ENCODE measurements at places on chromosomes 4 and X.
A peak's percentile ranks its signal among the peaks of the same experiment; 100 is the strongest.

GRCh38 chr4:86924811-86925210 lies 10.0 kb upstream of the AFF1 start:
- no peak for DNase-seq

DNA sequence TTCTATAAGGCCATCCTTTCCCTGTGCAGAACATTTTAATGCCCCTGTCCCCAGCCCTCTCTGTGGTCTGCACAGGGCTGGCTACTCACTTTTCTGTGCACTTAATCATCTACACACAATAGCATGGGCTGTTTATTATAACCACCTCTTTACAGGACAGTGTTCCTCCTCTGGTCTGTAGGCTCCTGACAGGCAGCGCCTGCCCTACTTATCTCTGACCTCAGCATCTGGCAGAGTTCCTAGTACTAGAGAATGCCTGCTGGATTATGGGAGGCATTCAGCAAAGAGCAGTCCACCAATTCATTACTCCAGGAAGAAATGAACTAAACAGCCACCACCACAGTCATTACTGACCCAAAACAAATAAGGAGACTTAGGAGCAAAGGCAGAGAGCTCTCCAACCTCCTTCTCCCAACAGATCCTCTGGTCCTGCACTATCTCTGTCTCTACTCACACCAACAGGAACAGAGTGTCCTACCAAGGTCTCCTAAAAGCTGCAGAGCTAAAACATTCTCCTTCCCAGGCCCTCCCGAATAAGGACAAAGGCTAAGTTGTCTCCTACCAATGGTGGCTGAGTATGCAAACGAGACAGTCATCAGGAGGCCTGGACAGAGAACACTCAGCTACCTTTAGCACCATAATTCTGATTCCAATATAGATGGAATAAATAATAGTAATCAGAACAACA lies 279.2 kb downstream of the QDPR start:
- no peak for DNase-seq

GRCh38 chrX:39065051-39065871 lies 264.0 kb downstream of the MID1IP1 start:
- DNase-seq, result no peak

- DNase-seq, result no peak
Observed at GRCh38 chrX:124860736-124861135, 458.9 kb upstream of the TEX13C start.

GRCh38 chr4:79211490-79211889 lies 114.4 kb downstream of the NAA11 start:
- DNase-seq, result no peak

DNA sequence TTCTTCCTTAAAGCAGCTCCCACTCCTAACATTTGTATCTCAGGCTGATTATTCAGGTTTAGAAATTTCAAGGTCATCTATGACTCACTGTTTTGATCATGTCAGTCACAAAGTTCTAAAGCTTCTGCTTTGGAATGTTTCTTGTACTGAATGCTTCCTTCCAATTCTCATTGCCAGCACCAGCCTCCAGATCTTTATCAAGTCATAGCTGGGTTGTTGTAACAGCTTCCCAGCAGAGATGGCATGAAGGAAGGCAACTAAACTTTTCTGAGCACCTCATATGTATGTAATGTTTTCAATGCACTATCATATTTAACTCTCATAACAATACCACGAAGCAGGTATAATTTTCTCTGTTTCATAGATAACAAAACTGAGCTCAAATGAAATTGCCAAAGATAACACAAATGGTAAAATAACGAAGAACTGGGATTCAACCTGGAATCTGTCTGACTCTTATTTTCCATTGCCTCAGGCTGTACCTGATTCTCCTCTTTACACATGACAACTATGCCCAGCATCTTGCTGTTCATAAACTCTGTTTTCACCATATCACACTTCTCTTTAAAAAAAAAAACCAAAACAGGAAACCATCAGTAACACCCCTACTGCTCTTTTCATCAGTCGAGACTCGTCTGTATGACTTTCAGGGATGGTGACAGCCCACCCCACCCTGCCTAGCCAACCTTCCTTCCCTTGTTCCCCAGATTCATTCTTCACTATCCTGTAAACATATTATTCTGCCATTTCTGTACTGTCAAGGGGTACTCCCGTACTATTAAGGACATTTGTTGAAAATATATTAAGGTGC lies 13.4 kb downstream of the TRPC3 start:
- no peak for DNase-seq

- DNase-seq, result peak; percentile 39
Observed at GRCh38 chrX:19776753-19777152, 110.6 kb downstream of the SH3KBP1 start.

- DNase-seq, result no peak
Observed at GRCh38 chr4:13905543-13905942, 278.0 kb upstream of the BOD1L1 start.

GRCh38 chrX:35675151-35675550 lies 123.0 kb upstream of the MAGEB16 start:
- DNase-seq, result no peak

GRCh38 chr4:87427518-87427868 lies 5.1 kb downstream of the NUDT9 start:
- no peak for DNase-seq

DNA sequence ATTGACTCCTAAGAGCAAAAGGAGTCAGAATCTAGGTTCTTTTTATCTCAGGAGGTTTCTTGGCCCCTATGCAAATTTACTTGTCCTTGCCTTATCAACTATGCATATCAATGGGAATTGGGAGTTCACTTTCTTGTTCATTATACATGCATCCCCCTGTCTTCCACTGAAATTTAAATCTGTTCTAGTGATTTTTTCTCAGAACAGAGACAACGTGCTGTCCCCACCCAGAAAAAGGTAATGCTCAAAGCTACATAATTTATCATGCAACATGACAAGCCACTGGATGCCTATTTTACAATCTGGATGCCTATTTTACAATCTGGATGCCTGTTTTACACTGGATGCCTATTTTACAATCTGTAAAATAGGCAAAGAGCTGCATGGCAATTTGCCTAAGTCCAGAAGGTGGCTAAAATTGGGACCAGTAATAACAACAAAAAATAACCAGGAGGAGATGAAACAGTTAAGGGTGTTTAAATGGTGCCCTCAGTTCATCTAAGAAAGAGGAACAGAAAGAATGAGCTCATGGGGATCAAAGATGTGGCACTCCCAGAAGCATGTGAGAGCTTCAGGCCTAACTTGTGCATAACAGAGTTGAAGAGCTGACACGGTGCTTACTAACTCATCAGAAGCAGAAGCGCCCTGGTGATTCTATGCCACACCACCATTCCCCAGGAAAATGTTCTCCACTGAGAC lies 537.8 kb upstream of the BOD1L1 start:
- DNase-seq, result peak; percentile 2

DNA sequence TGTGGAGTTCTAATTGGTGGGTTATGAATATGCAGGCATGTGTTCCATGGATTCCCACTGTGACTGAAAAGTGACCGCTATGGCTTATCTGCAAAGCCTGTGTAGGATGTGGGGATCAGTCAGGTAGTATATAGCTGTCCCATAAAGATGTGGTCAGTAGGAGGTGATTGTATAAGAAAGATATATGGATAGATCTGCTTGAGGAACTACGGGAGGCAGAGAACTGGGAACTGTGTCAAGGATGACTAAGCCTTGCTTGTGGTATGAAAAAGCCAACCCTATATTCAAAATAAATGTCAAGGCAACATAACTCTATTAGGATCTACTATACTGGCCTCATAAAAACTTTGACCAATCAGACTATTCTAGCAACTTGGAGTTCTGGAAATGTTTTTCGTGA lies 185.2 kb downstream of the KLHL4 start:
- DNase-seq, result no peak

DNA sequence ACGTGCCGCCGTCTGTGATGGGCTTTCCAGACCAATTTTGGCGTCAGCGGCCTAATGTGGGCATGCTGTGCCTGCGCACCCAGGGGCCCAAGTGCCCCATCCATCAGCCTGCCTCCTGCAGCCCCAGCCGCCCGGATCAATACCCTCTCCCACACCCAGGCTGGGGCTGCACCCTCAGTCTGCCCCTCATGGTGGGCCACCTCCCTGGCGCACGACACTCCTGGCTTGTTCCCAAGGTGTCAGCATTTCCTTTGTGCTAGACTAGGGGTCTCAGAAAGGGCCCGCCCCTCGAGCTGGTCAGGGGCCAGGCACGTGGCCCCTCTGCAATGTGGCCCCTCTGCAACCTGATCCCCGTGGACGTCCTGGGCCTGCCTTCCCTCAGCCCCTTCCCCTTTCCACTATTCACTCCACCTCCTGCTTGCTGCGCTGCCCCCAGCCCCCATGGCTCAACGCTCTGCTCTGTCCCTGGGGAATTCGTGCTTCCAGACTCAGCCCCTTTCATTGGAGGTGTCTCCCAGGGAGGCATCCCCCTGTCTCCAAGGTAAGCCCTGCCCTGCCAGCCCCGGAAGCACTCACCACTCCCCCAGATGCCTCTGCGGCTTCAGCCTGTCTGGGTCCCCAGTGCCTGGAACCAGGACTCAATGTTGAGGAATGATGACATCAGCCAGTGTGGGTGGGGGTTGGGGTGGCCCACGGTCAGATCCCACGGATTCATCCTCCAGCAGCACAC lies 130.8 kb downstream of the HMX1 start:
- no peak for DNase-seq

DNA sequence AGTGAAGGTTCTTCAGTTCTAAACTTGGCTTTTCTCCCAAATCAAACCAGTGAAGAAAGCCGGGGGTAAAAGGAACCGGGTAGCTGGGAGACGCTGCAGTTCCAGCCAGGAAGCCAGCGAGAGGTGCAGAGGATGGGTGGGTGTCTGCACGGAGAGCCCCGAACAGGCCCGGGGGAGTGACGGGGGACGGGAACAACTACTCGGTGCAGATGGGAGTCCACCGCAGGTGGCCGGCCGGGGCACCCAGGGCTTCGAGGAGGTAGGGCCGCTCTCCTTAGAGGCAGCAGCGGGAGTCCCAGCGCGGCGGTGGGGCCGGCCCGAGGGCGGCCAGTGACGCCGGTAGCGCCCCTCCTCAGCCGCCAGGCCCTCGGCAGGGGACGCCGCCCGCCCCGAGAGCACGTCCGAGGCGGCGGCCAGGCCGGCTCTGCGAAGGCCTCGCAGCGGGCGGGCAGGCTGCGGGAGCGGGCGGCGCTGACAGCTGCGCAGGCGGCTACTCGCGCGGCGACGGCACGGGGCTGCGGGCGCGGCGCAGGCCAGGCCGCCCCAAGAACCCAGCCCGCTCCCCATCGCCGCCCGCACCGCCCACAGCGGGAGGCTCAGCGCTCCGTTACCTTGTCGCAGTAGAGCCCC lies 449 bp downstream of the FBXL5 start:
- peak; percentile 26 for DNase-seq

- no peak for DNase-seq
Observed at GRCh38 chr4:28686618-28687017, 1826.0 kb downstream of the STIM2 start.

- no peak for DNase-seq
Observed at GRCh38 chr4:105815701-105816100, 79.6 kb upstream of the NPNT start.

- no peak for DNase-seq
Observed at GRCh38 chr4:105994061-105994460, 98.8 kb downstream of the NPNT start.

DNA sequence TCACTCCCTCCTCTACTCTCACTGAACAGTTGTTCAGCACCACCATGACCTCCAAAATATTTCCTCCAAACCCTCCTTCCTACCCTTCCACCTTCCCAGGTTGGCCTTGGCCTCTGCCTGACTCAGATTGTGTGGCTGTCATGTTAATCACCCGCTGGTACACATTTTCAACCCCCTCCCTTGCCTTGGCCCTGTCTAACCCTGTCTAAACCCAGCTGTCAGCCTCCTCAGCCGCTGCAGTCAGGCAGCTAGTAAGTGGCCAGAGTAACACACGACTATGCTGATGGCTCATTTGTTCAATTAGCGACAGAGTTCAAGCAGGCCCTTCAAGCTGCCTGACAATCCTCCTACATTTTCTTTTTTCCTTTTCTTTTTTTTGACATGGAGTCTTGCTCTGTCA lies 18.0 kb downstream of the ING2 start:
- no peak for DNase-seq

DNA sequence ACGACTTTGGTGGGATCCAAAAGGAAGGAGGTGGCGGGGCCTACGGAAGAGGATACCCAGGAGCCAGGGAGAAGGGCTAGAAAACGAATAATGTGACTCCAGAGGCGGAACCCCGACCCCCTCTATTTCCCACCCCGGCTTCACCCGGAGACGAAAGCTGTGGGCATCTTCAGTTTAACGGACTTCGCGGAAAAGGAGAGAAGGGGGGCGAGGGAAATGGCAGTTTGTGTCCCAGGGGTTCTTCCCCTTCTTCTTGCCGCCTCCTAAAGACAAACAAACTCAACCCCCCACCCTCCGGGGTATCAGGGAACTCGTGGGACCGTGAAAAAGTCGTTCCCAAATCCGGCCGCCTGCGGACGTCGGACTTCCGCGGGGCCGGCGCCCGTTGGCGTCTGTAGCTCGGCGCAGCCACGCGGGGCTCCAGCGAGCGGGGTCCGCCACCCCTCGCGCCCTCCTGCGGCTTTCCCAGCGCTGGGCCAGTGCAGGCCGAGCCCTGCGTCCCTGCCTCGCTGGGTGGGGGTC lies 3.6 kb upstream of the LEF1 start:
- DNase-seq, result no peak

- DNase-seq, result no peak
Observed at GRCh38 chr4:165190591-165191347, 16.6 kb upstream of the KLHL2 start.

DNA sequence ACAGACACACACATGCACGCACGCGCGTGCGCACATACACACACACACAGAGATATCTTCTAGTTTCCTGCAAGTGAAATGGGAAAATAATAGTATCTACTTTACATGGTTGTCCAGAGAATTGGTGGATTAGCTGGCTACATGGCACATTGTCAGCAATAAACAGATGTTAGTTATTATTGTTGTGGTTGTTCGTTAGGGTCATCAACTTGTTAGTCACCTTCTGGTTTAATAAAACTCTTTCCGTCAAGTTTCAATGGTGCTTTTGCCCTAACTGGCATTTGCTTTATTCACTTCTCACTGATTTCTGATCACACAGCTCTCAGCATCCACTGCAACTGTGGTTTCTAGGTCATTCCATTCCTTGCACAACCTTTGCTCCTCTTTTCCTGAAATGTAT lies 25.4 kb upstream of the RASL11B start:
- no peak for DNase-seq

- no peak for DNase-seq
Observed at GRCh38 chrX:39645178-39645895, 452.4 kb downstream of the BCOR start.
